ENCODE measurements at places on chromosomes 5 and 9.

- no peak for DNase-seq
Measured at GRCh38 chr5:135705941-135706466, 127.2 kb upstream of the CXCL14 start.

- no peak for DNase-seq
Measured at GRCh38 chr5:160701403-160701802, 150.6 kb downstream of the ATP10B start.

- DNase-seq: no peak
Measured at GRCh38 chr5:131356619-131357018, 92.8 kb downstream of the CDC42SE2 start.

- DNase-seq: no peak
Measured at GRCh38 chr5:88395264-88395663, 126.6 kb upstream of the TMEM161B start.
